Effector memory CD4-positive, alpha-beta T cell (primary cell): ENCODE measurements at places on chromosomes 2 and 18.

DNA sequence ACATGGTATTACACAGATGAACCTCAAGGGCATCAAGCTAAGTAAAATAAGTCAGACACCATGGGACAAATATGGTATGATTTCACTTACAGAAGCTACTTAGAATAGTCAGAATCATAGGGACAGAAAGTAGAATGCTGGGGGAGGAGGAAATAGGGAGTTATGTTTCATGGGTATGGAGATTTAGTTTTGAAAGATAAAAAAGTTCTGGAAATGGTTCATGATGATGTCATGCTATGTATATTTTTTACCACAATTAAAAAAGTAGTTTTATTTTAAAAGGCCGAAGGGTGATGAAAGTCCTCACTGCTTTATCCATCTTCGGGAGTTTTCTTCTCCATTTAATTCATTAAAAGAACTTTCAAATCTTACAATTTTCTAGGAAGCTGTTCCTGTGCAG lies 181.9 kb downstream of the CALCRL start:
- no peak for DNase-seq

DNA sequence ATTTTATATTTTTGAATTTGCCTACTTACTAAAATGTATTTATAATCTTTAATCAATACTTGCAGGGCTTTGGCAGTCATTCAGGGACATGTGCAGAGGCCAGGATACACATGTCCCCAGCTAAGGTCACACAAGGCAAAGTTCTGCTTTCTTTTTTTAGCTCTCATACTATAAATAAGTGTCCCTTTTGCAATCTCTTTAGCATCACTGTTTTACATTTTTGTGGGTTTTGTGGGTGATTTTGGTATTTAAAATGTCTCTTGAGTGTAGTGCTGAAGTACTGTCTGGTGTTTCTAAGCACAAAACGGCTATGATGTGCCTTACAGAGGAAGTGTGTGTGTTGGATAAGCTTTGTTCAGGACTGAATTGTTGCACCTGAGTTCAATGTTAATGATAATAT lies 309.0 kb upstream of the GULP1 start:
- no peak for DNase-seq

DNA sequence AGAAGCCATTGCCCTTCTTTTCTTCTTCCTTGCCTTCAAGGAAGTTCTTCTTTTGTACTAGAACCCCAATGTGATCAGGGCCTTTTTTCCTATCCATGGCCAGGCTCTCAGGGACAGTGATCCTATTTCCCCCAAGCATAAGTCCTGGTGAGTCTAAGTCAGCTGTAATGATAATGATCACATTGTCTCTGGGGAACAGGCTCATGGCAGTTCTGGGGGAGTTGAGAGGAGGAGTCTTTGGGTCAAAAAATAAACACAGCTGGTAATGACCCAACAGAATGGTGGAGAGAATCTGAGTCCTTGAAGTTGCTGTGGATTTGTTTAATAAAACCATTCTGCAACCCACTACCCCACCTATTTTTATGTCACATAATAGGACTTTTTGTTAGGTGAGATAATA lies 96.6 kb downstream of the SOCS6 start:
- no peak for DNase-seq

DNA sequence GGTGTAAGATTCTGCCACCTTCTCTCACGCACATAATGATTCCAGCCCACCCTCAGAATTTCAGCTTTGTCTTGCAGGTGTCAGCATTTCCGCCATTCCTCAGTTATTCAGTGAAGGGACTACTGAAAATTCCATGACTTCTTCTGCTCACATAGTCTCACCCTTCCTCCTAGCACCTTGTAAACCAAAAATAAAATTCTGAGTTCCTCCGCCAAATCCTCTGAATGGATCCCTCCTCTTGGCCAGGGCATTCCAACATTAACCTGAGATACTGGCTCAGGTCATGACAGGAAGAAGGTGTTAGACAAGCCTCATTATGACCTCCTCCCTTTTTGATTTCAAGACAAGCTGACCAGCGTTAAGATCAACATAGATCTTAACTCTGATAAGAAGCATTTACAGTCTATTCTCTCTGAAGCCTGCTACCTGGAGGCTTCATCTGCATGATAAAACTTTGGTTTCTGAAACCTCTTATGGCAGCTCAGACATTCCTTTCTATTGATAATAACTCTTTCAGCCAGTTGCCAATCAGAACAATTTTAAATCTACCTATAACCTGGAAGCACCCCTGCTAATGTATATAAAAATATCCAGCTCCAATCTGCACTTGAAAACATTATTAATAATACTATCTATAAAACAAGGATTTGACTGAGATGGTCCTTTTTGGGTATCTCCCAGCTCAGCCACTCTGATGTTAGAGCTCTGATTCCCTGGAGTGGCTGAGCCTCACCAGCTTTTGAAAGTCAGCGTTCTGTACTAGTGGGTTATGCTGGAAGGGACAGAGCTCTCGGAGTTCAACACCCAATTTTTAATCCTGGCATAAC lies 136.4 kb upstream of the APCDD1 start:
- DNase-seq, result no peak

GRCh38 chr2:187775196-187775595 lies 221.0 kb upstream of the TFPI start:
- DNase-seq, result no peak

DNA sequence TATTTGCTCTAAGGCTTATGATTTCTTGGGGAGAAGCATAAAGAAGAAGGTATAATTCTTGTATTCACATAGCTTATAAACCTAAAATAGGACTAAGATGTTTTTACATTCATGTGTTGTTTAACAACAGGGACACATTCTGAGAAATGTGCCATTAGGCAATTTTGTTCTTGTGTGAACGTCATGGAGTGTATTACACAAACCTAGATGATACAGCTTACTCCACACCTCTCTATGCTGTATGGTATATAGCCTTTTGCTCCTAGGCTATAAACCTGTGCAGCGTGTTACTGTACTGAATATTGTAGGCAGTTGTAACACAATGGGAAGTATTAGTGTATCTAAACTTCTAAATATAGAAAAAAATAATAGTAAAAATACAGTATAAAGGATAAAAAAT lies 92.1 kb downstream of the PHLPP1 start:
- no peak for DNase-seq

GRCh38 chr18:42929857-42930256 lies 185.6 kb downstream of the RIT2 start:
- DNase-seq, result no peak

DNA sequence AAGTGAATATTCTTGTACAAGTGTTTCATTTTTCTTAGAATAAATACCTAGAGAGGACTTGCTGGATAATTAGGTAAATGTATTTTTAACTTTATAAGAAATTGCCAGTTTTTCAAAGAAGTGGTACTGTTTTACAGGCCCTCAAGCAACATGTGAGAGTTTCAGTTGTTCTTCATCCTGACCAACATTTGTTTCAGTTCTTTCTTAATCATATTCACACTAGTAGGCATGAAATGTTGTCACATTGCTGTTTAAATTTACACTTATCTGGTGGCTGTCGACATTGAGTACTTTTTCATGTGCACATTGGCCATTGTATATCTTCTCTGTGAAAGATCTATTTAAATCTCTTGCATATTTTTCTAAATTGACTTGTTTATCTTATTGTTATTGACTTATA lies 178.1 kb downstream of the ACOXL start:
- no peak for DNase-seq

GRCh38 chr2:70967189-70967588 lies 11.2 kb upstream of the ANKRD53 start:
- DNase-seq, result no peak

GRCh38 chr2:3126171-3126910 lies 251.3 kb downstream of the EIPR1 start:
- no peak for DNase-seq

- no peak for DNase-seq
These were observed at the start of gene SLC8A1 for GRCh38 chr2:40451918-40452605. TSS of gene SLC8A1 (minus strand) at chr2:40452090.

GRCh38 chr2:150146879-150147278 lies 340.6 kb downstream of the RND3 start:
- DNase-seq, result no peak

- DNase-seq, result no peak
These were observed 111.3 kb upstream of the CAVIN2 start for GRCh38 chr2:191957996-191958860.

DNA sequence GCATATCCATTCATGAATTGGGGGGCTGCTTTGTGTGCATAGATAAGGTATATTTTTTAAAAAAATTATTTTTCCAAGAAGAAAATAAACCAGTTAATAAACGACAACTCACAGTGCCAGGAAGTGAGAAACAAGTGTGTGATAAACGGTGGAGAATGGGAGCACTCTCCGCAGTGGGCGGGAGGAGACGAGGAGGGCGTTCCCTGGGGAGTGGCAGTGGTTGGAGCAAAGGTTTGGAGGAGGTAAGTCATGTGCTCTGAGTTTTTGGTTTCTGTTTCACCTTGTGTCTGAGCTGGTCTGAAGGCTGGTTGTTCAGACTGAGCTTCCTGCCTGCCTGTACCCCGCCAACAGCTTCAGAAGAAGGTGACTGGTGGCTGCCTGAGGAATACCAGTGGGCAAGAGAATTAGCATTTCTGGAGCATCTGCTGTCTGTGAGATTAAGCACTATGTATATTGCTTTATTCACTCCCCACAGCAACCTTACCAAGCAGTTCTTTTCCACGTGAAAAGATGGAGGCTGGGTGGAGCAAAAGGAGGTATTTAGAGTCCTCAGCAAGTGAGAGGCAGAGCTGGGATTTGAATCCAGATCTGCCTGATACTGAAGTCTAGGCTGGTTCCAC lies 27.0 kb upstream of the CASP8 start:
- DNase-seq, result peak; percentile 80

GRCh38 chr2:150625303-150625702 lies 137.8 kb upstream of the RND3 start:
- DNase-seq, result no peak

GRCh38 chr2:10084223-10084865 lies 4.1 kb upstream of the CYS1 start:
- DNase-seq, result no peak

GRCh38 chr2:8594731-8595427 lies 87.0 kb upstream of the ID2 start:
- DNase-seq, result no peak

- DNase-seq, result no peak
These were observed 141.5 kb upstream of the FIGN start for GRCh38 chr2:163877316-163877715.

DNA sequence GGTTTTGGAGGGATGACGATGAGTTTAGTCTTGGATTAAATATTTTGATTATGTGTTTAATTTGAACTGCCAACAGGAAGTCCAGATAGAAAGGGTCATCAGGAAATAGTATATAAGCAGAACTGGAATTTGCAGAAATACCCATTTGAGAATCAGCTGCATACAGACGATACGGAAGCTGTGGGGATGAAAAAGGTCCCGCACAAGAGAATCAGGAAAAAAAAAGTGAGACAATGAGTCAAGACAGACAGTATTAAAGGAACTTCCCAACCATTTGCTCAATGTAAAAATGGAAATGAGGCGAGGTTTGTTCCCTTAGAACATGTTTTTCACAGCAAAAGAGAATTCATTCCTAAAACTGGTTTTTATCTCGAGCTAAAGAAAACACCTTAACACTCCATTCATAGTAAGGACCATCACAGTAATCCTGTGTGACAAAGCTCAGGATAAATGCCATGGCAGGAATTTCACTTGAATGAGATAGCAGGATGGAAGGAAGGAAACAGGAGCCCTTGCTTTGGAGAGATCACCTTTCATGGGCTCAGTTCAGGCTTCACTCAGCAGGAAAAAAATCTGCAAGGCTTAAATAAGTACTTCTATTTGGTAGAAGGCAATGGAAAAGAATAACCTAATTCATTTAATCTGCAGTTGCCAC lies 29.3 kb downstream of the BCL2 start:
- DNase-seq, result no peak

- DNase-seq, result no peak
These were observed 255.4 kb downstream of the NDUFA10 start for GRCh38 chr2:239769554-239770245.

DNA sequence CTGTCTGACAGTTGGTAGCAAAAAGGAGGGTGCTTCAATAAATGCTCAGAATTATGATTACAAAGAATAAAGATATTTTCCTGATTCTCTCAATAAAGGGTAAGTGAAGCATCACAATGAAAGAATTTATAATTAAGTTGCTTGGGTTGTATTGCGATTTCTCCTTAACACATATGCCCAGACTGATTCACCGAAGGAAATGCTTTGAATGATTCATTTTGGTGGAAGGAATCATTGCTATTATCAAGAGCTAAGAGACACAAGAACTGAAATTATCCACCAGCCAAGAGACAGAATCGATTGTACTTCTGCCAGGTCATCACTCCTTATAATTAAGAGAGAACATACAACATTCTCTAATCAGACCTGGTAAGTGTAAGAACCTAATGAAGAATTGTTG lies 301.4 kb downstream of the NR4A2 start:
- no peak for DNase-seq

GRCh38 chr2:15241201-15241600 lies 319.9 kb downstream of the NBAS start:
- DNase-seq, result no peak

DNA sequence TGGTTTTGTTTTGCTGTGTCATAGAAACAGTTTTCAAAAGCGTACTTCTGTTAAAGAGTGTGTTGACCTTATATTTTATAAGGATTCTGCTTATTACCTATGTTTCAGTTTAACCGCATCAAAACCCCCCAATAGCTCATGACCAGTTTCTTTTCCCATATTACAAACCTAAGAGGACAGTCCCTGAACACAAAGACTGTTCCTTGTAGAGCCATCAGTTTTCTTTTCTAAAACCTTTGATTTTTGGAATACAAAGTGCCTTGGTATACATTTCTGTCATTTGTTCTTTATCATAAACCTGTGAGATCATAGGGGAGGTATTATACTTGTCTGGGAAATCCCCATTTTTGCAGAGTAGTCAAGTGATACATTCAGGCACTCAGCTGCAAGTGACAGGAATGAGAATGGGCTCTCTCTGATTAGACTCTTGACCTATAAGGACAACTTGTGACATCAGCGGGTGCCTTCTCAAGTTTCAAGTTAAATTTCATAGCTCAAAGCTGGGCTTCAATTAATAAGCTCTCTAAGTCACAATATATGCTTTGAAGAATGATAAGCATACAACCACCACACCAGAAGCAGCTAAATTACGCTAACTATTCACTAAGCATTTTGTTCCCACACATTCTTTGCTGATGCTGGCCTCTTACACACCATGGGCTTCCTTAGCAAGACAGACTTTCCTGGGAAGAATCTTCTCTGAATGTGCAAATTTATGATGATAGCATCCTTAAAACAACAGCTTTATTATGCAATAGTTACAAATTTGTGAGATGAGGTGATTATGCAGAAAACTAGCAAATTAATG lies 97.5 kb upstream of the CD302 start:
- DNase-seq, result no peak

GRCh38 chr2:47301277-47301618 lies 101.7 kb upstream of the MSH2 start:
- no peak for DNase-seq

- DNase-seq, result peak; percentile 52
These were observed 23.0 kb upstream of the NTSR2 start for GRCh38 chr2:11692966-11693521.

GRCh38 chr2:11553661-11554398 lies 20.0 kb downstream of the GREB1 start:
- DNase-seq, result no peak

- DNase-seq, result no peak
These were observed 31.0 kb downstream of the TMEM87B start for GRCh38 chr2:112085916-112086669.
